D341Med (cell line): ENCODE measurements at places on chromosomes 12 and 14.
A peak's percentile ranks its signal among the peaks of the same experiment; 100 is the strongest.

DNA sequence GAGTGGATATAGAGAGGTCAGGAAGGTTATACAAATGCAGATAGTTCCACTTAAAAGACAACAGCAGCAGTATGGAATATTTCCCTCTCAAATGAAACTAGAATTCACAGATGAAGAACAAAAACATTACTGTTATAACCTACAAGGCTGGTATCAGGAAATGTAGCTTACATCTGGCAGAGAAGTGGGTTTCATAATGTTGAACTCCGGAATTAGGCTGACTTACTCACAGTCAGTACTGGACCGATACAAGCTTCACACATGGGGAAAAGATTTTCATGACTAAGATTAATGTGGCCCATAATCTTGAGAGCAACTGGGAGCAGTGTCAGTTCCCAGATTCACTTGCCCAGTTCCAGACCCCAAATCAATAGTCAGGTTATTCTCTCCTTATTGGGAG, 353.9 kb downstream of the DUSP6 start:
- DNase-seq, result no peak

GRCh38 chr12:69660164-69660863, 38.8 kb downstream of the BEST3 start:
- no peak for DNase-seq

GRCh38 chr12:125282921-125283320, 217.7 kb downstream of the AACS start:
- no peak for DNase-seq

GRCh38 chr14:97781961-97782360, 984.8 kb downstream of the VRK1 start:
- DNase-seq, result no peak

DNA sequence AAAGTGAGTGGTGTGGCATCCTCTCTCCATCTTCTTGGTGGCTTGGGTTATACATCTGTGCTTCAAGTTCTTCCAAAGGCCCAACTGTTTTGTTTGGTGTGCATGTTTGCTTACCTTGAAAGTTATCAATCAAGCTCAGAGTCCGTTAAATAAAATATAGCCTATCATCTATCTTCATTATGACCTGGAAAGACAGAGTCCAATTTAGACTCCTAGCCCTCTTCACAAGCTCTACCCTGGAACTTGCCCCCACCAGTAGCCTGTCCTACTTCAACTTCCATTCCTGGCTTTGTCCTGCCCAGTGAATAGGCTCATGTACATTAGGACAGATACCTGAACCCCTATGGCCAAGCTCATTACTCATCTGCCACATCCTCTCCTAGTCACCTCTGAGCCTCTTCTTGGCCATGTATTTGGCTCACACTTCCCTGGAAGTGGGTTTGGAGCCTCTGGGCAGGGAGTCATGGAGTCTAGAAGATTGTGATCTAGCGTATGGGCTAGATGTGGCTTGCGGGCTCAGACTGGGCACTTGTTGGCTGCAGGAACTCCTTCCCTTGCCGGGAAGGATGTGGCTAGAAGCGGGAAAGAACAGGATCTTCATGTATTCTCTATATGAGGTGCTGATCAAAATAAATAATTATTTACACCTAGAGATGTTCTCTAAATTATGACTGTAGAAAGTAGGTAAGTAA, 6.4 kb upstream of the SSTR1 start:
- DNase-seq, result no peak

GRCh38 chr12:5648692-5649359, 216.9 kb downstream of the NTF3 start:
- DNase-seq, result peak; percentile 73

GRCh38 chr14:64654901-64655300, 49.3 kb upstream of the PLEKHG3 start:
- no peak for DNase-seq
